ENCODE measurements at places on chromosomes 7 and 10.

DNA sequence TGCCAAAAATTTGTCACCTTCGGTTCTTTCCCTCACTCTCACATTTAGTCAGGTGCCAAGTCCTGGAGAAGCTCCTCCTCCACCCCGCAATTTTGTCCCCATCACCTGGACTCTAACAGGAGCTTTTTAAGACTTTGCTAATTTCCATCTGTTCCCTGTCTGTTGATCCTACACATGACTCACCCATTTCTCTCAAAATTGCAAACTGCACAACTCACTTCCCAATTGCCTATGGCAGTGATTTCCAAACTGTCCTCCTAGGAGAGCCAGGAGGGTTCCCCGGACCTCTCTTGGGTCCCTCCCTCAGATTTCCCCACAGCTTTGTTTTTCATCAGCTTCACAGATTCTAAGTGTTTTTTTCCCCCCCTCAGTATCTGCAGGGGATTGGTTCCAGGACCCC, 120.3 kb downstream of the WNT2 start:
- DNase-seq: peak; percentile 12

GRCh38 chr10:107653832-107654287, 489.4 kb upstream of the SORCS1 start:
- DNase-seq: peak; percentile 70

GRCh38 chr10:115092555-115093285, 445 bp upstream of the ATRNL1 start:
- DNase-seq: peak; percentile 5

DNA sequence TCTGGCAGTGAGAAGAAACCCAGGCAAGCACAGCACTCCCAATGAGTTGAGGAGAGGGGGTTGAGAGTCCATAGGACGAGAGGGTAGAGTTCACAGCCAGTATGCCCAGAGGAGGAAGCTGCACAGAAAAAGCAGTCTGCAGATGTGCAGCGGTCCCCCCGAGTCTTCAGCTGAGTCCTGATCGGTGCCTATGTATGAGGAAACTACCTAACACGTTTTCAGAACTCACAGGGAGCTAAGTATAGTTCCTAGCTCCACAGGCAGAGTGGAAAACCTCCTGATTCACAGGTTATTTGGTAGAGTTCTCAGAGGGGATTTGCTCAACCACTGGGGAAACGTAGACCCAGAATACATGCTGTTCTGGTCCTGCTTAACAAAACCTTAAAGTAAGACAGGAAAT, 271.3 kb upstream of the CNTNAP2 start:
- DNase-seq: no peak

- peak; percentile 40 for DNase-seq
Measured at GRCh38 chr10:110471566-110472139, 26.1 kb upstream of the DUSP5 start.

DNA sequence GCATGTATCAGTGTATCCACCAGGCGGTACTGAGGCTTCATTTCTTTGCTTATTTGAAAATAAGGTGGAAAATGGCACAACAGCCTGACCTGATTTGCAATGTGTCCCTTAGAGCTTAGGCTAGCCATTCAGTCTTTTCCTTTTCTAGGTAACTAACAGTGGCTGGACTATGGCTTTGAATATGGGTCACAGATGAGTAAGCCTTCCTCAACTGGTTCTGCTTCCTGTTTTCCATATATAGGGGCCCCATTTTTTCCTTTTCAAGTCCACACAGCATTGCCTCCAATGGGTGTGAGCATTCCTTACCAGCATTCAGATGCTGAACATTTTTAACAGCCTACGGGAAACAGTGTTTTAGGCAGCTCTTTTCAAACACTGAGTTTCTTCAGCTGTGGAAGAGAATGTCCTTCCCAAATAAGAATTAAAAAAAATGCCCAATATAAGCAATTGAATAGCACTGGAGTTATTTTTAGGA, 3.9 kb upstream of the ITGB1 start:
- peak; percentile 87 for DNase-seq

DNA sequence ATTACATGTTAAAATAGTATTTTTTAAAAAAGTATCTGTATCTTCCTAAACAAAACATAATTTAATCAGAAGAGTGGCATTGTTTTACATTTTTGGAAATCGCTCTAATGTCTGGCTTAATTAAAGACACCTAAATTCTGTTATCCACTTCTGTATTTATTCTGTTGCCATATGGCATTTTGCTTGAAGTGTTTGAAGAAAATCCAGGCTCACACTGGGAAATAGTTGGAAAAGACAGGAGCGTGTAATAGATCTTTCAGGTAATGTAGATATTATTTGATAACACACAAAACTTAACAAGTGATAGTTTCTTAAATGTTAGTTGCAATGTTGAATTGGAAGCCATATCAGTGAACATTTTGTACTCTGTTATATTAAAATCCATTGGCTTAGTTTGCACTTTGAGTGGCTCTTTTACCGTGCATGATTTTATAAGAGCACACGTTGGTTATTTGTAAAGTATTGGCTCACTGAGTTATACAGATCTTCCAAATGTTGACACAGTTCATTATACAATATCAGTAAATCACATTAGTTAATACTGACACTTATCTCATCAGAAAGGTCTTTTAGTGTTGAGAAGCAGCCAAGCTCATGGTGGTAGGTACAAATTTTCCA, 128.4 kb upstream of the NPVF start:
- DNase-seq: no peak

DNA sequence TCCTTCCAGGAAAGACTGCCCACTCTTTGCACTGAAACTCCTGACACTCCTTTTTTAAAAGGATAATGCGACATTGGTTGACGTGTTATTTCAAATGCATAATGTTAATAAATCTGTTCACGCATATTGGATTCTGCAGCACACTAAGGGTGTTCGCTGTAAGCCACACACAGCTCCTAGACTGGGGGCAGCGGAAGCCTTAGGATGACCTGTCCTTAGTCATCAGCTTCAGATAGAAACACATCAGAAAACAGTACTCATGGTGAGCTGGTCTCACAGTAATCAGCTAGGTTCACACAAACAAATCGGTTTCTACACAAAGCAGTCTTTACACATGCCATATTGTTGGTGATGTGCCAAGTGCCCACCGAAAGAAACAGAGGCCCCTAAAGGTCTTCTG, 4.3 kb downstream of the NPS start:
- no peak for DNase-seq

- no peak for DNase-seq
Measured at GRCh38 chr7:115932880-115933279, 97.7 kb downstream of the TFEC start.

DNA sequence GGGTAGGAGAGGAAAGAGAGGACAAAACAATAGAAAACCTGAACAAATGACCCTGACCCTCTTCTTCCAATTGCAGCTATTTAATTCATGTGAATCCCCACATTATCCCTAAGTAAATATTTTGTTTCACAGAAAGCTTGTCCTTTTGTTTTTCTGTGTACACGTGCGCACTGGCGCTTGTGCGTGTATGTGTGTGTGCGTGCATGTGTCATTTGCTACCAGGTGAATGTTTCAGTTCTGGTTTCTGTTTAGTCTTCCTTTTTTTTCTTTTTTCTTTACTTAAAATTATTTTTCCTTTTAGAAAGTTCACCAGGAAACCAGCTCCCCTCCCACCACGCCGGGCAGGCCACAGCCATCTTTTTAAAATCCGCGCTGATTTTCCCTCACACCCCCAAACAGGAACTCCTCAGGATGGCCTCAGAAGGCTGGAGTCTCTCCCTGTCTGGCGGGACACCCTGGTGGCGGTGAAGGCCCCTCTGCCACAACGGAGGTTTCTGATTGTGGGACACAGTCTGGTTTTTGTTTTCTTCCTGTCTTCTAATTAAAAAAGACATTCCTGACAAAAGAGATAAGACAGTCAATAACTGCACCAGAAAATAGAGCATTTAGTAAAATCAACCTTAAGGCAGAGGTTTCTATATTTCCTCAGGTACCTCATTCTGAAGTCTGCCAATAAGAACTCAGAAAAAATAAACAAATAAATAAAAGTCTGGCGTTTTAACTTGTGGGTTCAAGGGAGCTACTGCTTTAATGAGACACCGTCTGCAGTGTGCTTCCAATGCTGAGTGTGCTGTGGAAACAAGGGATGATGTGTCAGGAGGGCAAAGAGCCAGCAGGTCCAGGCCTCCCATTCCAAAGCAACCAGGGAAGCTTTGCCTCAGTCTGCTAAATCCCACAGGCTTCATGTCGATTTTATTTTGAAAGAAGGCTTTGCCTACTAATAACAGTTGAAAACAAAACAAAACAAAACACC, 17.4 kb downstream of the IRF5 start:
- DNase-seq: peak; percentile 55

Data from mammary epithelial cell (primary cell).